Pons (tissue), 1 donor: ENCODE measurements at places on chromosomes 4 and X.
A peak's percentile ranks its signal among the peaks of the same experiment; 100 is the strongest.

- peak; percentile 79 for DNase-seq
Measured at GRCh38 chr4:95044324-95044837, 286.6 kb downstream of the BMPR1B start.

- no peak for DNase-seq
Measured at GRCh38 chr4:73669410-73670183, 49.4 kb upstream of the RASSF6 start.

- no peak for DNase-seq
Measured at GRCh38 chr4:167717495-167717894, 374.8 kb upstream of the ANXA10 start.

- no peak for DNase-seq
Measured at GRCh38 chr4:52910115-52910514, 48.0 kb downstream of the RASL11B start.

GRCh38 chr4:37623125-37623524 lies 63.1 kb downstream of the RELL1 start:
- DNase-seq = peak; percentile 29

- DNase-seq = peak; percentile 12
Measured at GRCh38 chr4:80036949-80037685, 35.9 kb downstream of the ANTXR2 start.
